ENCODE measurements at places on chromosomes 2 and 18. TPM values are rescaled to one million over a fixed set of nuclear protein-coding genes. Genes with fewer than 3 reads are reported as not detected.
A peak's percentile ranks its signal among the peaks of the same experiment; 100 is the strongest.

DNA sequence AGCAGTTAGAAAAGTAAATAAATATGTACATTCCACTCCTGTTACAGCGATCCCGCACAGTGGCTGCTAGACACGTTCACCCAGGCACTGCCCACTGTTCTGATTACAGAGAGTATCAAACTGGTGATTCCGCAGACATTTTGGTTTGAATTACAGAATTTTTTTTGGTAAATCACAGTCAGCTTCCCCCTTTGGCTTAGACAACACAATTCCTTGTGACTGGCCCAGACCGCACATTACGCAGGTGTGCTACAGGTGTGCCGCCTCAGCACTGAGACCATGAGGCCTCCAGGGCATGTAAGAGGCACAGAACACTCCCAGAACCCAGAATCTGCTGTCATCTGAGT, 112.3 kb downstream of the PXDN start:
- H3K27ac ChIP-seq, result no peak overlapping the region
- H3K4me3 ChIP-seq, result no peak overlapping the region
- no peak for DNase-seq
- peaks cover 3% of the 10 kb centered on the region for H3K4me1 ChIP-seq
- no peaks in the 10 kb centered on the region for H3K36me3 ChIP-seq

DNA sequence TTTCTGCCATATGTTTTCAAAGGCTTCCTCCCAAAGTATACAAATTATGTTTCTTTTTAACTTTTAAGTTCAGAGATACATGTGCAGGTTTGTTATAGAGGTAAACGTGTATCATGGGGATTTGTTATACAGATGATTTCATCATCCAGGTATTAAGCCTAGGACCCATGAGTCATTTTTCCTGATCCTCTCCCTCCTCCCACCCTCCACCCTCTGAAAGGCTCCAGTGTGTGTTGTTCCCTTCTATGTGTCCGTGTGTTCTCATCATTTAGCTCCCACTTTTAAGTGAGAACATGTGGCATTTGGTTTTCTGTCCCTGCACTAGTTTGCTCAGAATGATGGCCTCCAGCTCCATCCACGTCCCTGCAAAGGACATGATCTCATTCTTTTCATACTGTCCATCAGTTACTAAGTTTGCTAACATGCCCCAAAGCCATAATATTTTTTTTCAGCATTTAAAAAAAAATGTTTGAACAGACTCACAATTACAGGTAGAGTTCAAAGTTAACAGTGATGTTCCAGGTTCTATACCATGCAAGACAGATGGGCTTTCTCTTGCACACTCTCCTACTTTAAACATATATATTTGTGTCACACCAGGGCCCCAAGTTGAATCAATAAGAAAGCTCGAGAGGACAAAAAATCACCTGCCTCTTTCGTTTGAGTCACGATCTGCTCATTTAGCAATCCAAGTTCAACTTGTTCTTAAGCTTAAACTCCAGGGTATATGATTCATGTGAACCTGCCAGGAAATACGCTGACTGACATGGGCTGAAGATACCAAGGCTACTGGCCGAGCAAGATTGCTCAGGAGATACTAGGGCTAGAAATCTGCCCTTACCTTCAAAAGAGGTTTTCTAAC, 77.6 kb downstream of the AP1S3 start:
- no peak overlapping the region for H3K27ac ChIP-seq
- no peaks in the 10 kb centered on the region for H3K27me3 ChIP-seq
- no peak for DNase-seq
- no peaks in the 10 kb centered on the region for H3K36me3 ChIP-seq

DNA sequence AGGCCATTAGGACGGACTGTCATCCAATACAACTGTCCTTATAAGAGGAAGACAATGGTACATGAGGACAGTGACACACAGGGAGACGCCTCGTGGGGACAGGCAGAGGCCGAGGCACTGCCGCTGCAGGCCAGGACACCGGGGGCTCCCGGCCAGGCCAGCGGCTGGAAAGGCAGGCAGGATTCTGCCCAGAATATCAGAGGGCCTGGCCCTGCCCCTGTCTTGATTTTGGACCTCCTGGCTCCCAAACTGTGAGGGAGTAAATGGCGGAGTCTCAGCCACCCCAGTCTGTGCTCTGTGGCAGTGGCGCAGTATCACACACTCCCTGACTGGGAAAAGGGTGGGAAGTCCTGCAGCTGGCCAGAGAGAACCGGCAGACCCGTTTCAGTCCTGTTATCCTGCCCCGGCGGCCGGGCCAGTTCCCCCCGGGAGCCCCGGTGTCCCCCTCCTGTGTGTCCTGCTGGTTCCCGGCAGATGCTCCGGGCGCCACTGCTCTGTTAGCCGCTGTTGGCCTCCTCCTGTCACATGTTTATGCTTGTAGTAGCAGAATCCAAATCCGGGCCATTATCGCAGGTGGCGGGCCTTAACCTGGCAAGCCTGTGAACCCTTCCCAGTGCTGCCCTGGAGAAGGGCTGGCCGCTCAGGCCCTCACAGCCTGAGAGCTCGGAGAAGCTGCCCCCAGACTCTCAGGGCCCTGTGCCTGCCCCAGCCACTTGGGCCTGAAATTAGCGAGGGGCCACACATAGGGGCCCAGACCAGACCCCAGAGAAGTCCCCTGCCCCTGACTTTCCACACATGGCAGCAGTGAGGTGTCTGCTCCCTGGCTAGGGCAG, 31.4 kb upstream of the TAF1B start:
- peak; percentile 29 for DNase-seq
- H3K4me1 ChIP-seq, result no peaks in the 10 kb centered on the region
- H3K27ac ChIP-seq, result no peak overlapping the region
- H3K36me3 ChIP-seq, result no peaks in the 10 kb centered on the region

DNA sequence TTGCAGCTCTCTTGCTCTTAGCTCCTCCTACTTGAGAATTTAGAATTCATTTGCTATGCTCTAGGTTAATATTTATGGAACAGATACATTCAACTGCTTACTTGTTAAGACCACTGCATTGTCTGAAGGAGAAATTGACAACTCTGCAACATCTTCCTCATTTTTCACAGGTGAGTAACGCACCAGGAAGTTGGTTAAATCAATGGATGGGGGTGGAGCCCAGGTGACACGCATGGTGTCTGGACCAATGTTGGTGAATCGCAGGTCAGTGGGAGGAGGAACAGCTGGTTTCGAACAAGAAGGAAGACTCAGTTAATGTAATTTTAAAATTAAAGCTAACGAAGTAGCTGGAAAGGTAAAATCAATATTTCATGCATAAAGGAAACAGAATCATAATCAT, 44.3 kb downstream of the FN1 start:
- H3K27ac ChIP-seq, result no peak overlapping the region
- H3K27me3 ChIP-seq, result no peaks in the 10 kb centered on the region
- no peaks in the 10 kb centered on the region for H3K36me3 ChIP-seq

- H3K27me3 ChIP-seq, result no peaks in the 10 kb centered on the region
- no peak for DNase-seq
- H3K4me1 ChIP-seq, result no peaks in the 10 kb centered on the region
- no peak overlapping the region for H3K4me3 ChIP-seq
- no peaks in the 10 kb centered on the region for H3K36me3 ChIP-seq
Observed at GRCh38 chr18:74562775-74563174, 28.5 kb downstream of the CNDP1 start.

GRCh38 chr2:241074901-241075540, 27.1 kb downstream of the MTERF4 start:
- no peaks in the 10 kb centered on the region for H3K27me3 ChIP-seq
- no peaks in the 10 kb centered on the region for H3K36me3 ChIP-seq
- H3K4me1 ChIP-seq, result no peaks in the 10 kb centered on the region
- no peak for DNase-seq
- no peak overlapping the region for H3K4me3 ChIP-seq
- H3K27ac ChIP-seq, result no peak overlapping the region

Gene ETAA1
- polyA plus RNA-seq, result 8.8 TPM

- H3K4me3 ChIP-seq, result no peak overlapping the region
- no peak overlapping the region for H3K27ac ChIP-seq
- no peaks in the 10 kb centered on the region for H3K36me3 ChIP-seq
- H3K27me3 ChIP-seq, result no peaks in the 10 kb centered on the region
Observed at GRCh38 chr2:181239201-181239799, 217.9 kb upstream of the ITGA4 start.

GRCh38 chr2:234500394-234501006, 3.6 kb upstream of the ARL4C start:
- no peak overlapping the region for H3K4me3 ChIP-seq
- H3K27me3 ChIP-seq, result no peaks in the 10 kb centered on the region
- DNase-seq, result no peak
- H3K36me3 ChIP-seq, result no peaks in the 10 kb centered on the region
- H3K27ac ChIP-seq, result no peak overlapping the region
- peaks cover 8% of the 10 kb centered on the region for H3K4me1 ChIP-seq

DNA sequence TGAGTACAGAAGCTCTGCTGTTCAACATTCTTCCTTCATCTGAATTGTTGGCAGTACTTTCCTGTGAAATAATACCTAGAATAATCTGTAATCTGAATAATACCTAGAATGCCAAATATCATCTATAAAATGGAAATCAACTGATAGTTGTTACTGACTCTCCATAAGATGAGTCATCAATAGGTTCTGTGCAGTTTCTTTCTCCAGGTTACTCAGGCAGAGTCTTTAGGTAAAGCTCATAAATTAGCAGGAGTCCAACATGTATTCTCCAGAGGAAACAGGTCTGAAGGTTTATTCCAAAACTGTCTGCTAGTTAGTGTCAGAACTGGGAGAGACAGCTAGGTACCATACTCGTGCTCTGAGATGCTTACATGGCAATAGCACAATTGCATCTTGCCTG, 282.0 kb upstream of the MAP2 start:
- no peak overlapping the region for H3K27ac ChIP-seq
- H3K4me1 ChIP-seq, result no peaks in the 10 kb centered on the region
- H3K4me3 ChIP-seq, result no peak overlapping the region
- no peak for DNase-seq

- H3K4me3 ChIP-seq, result no peak overlapping the region
- no peaks in the 10 kb centered on the region for H3K4me1 ChIP-seq
Observed at GRCh38 chr18:54878659-54879358, 50.5 kb downstream of the RAB27B start.

- DNase-seq, result no peak
- H3K4me3 ChIP-seq, result no peak overlapping the region
- no peaks in the 10 kb centered on the region for H3K27me3 ChIP-seq
- H3K27ac ChIP-seq, result no peak overlapping the region
- no peaks in the 10 kb centered on the region for H3K36me3 ChIP-seq
Observed at GRCh38 chr2:235157746-235158482, 206.1 kb downstream of the SH3BP4 start.

DNA sequence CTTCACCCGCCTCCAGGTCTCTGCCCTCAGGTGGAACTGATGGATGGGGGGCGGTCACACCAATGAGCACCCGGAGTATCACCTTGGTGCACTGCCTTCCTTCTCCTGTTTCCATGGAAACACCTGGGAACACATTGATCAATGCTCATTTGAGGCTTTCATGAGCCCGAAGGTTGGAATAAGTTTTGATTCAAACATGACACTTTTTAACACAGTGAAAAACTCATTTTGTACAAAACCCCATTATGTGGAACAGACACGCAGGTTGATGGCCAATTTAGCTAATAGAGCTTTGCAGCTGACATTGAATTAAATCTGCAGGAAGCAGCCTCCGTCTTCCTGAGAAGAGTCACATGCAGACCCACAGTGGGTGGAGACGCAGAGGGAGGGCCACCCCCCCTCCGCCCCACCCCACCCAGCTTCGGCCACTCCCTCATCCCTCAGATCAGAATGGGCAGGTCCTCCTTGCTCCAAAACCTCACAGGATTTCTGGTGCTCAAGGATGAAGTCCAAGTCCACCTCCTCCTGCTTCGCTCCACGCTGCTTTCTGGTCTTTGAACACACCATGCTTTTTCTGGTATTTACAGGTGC, 96.0 kb upstream of the MYCN start:
- no peak overlapping the region for H3K4me3 ChIP-seq
- H3K27ac ChIP-seq, result no peak overlapping the region
- no peak for DNase-seq
- no peaks in the 10 kb centered on the region for H3K27me3 ChIP-seq
- no peaks in the 10 kb centered on the region for H3K4me1 ChIP-seq

Gene C1QL2
- polyA plus RNA-seq, result not detected

- no peaks in the 10 kb centered on the region for H3K27me3 ChIP-seq
- H3K36me3 ChIP-seq, result no peaks in the 10 kb centered on the region
- H3K4me3 ChIP-seq, result no peak overlapping the region
- no peaks in the 10 kb centered on the region for H3K4me1 ChIP-seq
- DNase-seq, result no peak
- H3K27ac ChIP-seq, result no peak overlapping the region
Observed at GRCh38 chr2:173590276-173590861, 235.7 kb downstream of the CDCA7 start.

Gene C2orf66
- polyA plus RNA-seq, result 0.07 TPM

GRCh38 chr2:96553176-96553956, 16.8 kb downstream of the ARID5A start:
- peaks cover 4% of the 10 kb centered on the region for H3K4me1 ChIP-seq
- no peak for DNase-seq
- H3K36me3 ChIP-seq, result no peaks in the 10 kb centered on the region
- no peak overlapping the region for H3K4me3 ChIP-seq
- no peaks in the 10 kb centered on the region for H3K27me3 ChIP-seq

DNA sequence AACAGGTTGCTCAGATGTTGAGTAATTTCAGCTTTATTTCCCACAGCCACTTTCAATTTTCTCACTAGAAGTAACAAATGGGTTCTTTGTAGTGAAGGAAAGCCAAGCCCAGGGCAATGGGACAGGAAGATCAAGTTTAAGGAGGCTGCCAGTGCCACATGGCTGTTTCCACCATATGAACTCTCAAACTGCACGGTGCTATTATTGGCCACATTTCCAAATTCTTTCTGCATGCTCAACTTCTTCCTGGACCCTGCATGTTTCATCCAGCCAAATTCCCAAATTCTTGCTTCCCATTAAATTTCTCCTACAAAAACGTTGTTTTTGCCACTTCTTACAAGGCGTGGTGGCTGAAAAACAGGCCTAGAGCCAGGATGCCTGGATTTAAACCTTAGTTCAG, 193.3 kb upstream of the SPHKAP start:
- H3K4me3 ChIP-seq, result no peak overlapping the region
- no peak overlapping the region for H3K27ac ChIP-seq
- H3K4me1 ChIP-seq, result no peaks in the 10 kb centered on the region
- no peaks in the 10 kb centered on the region for H3K36me3 ChIP-seq
- H3K27me3 ChIP-seq, result no peaks in the 10 kb centered on the region

Gene SLC9A2
- not detected for polyA plus RNA-seq

DNA sequence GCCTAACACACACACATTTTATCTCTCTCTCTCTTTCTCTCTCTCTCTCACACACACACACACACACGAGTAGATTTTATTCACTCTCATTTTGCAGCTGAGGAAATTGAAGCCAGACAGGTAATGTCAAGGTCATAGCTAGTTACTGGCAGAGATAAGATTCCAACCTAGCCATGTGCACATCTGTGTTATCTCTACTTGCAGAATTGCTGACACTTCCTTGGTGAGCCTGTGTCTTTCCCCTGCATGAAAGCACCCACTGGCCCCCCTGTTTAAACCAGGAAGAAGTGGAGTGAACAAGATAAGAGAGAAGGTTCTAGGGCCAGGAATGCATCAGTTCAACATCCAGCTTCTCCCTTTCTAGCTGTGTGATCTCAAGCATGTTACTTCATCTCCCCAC, 423.7 kb downstream of the TXNL1 start:
- no peak overlapping the region for H3K27ac ChIP-seq
- H3K36me3 ChIP-seq, result no peaks in the 10 kb centered on the region
- H3K4me3 ChIP-seq, result no peak overlapping the region
- DNase-seq, result no peak
- H3K4me1 ChIP-seq, result no peaks in the 10 kb centered on the region

Gene SYT4
- polyA plus RNA-seq, result 0.25 TPM

Gene TEX51
- not detected for polyA plus RNA-seq

Data from ovary (tissue), 10 donors.